ENCODE measurements at places on chromosomes 4 and X. TPM values are rescaled to one million over a fixed set of nuclear protein-coding genes. Genes with fewer than 3 reads are reported as not detected.

DNA sequence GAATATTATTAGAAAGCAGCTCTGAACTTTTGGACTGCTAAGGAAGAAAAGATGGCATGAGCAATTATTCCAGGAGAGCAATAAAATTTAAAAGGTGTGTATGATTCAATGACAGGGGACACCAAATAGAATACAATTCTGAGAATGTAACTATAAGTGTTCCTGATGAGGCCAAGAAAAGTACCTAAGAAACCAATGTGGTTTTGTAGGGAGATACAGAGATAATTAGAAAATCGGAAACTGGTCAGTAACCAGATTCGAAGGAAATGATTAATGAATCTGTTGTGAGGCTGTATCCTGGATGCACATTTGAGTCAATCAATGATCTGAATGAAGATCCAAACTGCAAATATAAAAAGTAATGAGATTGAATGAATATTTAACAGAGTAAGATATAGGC is 6.0 kb downstream of the NOA1 start:
- no peak for DNase-seq

DNA sequence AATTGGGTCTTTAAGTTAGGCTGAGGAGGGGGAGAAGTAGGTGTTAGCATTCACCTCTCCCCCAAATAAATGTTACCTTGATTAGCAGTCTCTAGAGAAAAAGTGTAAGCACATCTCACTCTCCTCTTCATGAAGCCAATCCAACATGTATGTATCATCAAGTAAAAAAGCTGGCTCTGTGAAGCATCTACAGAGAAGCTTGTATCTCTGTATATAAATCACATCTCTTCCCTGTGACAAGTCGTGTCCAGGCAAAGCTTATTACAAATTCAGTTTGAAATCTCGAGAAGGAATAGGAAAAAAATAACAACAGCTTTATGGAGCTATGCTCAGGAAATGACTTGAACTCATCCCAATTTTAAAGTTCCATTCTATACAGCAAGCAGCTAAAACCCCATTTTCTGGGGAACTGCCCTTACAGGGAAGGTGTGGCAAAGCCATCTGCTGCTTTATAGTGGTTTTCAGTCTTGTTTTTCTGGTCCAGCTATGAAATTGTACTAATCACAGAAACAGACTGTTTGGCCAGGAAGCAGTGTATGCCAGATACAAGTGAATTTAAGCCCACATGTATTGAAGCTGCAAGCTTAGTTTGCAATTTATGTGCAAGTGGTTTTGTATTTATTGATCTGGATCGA is 313.3 kb upstream of the NOCT start:
- DNase-seq: peak; percentile 83

The MED12 gene
- total RNA-seq: 14.0 TPM

- no peak for DNase-seq
Observed at GRCh38 chr4:109728385-109728784, 1.5 kb downstream of the PLA2G12A start.

- no peak for DNase-seq
Observed at GRCh38 chrX:41350150-41350975, 16.4 kb downstream of the DDX3X start.

DNA sequence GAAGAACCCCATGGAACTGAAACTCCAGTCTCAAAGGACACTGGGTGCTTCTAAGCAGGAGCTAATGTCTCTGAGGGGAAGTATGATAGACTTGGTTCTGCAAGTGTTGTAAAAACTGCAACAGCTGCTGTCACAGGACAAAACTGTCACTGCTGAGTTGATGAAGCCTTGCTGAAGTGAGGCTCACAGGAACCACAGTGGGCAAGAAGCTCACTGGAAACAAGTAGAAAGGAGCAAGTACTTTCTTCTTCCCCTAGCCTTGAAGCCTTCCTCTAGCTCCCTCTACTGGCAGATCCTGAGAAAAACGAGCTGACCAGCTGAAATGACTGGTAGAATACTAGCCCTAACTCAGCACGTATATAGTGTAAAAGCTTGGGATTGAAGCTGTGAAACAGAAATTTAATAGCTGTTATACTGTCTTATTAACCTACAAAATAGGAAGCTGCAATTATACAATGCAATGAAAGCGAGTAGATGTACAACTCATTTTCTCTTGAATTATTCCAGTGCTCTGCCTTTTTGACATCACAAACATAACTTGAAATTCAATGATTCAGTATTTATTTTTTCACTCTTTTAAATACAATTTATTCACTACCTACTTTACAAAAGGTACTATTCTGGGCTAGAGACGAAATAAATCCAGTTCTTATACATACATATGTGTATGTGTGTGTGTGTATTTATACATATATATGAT is 91.4 kb downstream of the GABRB1 start:
- peak; percentile 69 for DNase-seq

Data from umbilical cord (tissue), 2 donors.